ENCODE measurements at places on chromosomes 7 and 10. TPM values are rescaled to one million over a fixed set of nuclear protein-coding genes. Genes with fewer than 3 reads are reported as not detected.
A peak's percentile ranks its signal among the peaks of the same experiment; 100 is the strongest.

The AUTS2 gene
- 18.9 TPM for total RNA-seq

The CDK1 gene
- total RNA-seq = 127 TPM

The STEAP1 gene
- not detected for total RNA-seq

The SUGCT gene
- total RNA-seq = not detected

The JCAD gene
- not detected for total RNA-seq

The HYAL4 gene
- 0.10 TPM for total RNA-seq

The DRGX gene
- not detected for total RNA-seq

GRCh38 chr10:129694691-129695243 is 227.7 kb downstream of the MGMT start:
- H3K36me3 ChIP-seq = no peaks in the 10 kb centered on the region
- no peaks in the 10 kb centered on the region for H3K4me1 ChIP-seq
- H3K4me3 ChIP-seq = no peak overlapping the region
- no peaks in the 10 kb centered on the region for H3K27me3 ChIP-seq
- DNase-seq = no peak

DNA sequence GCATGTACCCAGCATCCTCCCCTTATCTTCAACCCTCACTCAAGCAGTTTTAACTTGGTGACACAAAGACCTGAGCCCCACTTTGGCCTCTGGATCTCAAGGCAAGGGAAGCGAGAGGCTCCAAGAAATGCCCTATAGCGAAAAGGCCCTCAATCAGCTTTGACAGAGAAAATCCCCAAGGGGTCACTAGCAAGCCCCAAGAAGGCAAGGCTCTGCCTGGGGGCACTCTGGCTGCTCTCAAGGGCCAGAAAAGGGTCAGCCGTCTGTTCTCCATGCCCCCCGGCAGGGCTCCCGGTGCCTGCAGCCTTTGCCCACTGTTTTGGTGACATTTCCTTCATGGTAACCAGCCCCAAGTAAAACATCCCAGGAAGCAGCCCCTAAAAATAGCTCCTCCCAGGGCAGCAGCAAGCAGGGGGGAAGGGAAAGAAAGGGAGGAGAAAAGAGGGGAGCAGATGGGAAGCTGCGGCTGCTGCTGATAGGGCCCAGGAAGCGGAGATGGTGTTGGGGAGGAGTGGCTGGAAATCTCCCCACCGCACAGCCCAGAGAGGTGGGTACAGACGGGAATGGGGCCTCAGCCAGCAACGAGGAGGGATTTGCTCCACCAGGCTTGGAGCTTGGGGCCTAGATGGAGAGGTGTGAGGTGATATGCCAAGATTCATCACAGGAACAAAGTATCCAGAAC is 7.1 kb downstream of the CAMK2G start:
- no peaks in the 10 kb centered on the region for H3K27me3 ChIP-seq
- H3K27ac ChIP-seq = peak overlapping the region; percentile 96
- no peak for DNase-seq
- peaks cover 93% of the 10 kb centered on the region for H3K4me1 ChIP-seq
- no peak overlapping the region for H3K4me3 ChIP-seq

DNA sequence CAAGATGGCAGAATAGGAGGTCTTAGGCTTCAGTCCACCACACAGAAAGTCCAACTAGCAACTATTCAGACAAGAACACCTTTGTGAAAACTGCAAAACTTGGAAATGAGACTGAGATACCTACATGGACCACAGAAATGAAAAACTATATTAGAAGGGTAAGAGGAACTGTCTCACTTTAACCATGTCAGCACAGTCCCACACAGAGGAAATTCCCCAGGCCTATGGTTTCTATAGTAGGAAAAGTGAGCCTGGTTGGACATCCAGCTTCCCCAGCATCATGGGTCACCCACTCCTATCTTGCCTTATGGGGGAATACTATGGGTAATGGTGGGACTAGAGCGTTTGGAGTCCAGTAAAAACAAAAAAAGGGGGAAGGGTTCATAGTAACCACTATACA is 38.8 kb upstream of the CDK6 start:
- no peak for DNase-seq
- H3K4me3 ChIP-seq = no peak overlapping the region
- peaks cover 5% of the 10 kb centered on the region for H3K36me3 ChIP-seq
- peaks cover 24% of the 10 kb centered on the region for H3K4me1 ChIP-seq
- no peak overlapping the region for H3K27ac ChIP-seq

- H3K27ac ChIP-seq = peak overlapping the region; percentile 90
- DNase-seq = peak; percentile 29
- peak overlapping the region; percentile 90 for H3K4me3 ChIP-seq
- peaks cover 40% of the 10 kb centered on the region for H3K4me1 ChIP-seq
- no peaks in the 10 kb centered on the region for H3K27me3 ChIP-seq
Observed at GRCh38 chr10:134247-135131, 766 bp upstream of the ZMYND11 start.

- H3K36me3 ChIP-seq = peaks cover 15% of the 10 kb centered on the region
- no peaks in the 10 kb centered on the region for H3K27me3 ChIP-seq
- no peak overlapping the region for H3K4me3 ChIP-seq
- H3K27ac ChIP-seq = no peak overlapping the region
- H3K4me1 ChIP-seq = peaks cover 42% of the 10 kb centered on the region
- no peak for DNase-seq
Observed at GRCh38 chr10:102453502-102453901, 2.2 kb upstream of the C10orf95 start.

GRCh38 chr10:88505680-88506215 is 77.4 kb downstream of the RNLS start:
- H3K36me3 ChIP-seq = no peaks in the 10 kb centered on the region
- DNase-seq = no peak
- H3K27me3 ChIP-seq = peaks cover 10% of the 10 kb centered on the region
- no peaks in the 10 kb centered on the region for H3K4me1 ChIP-seq
- H3K27ac ChIP-seq = no peak overlapping the region

GRCh38 chr7:128830231-128831177 is at the start of gene FLNC:
TSS of gene FLNC (plus strand) at chr7:128830406. CDS start at chr7:128830638, 232 bp downstream.
- H3K27me3 ChIP-seq = peaks cover 37% of the 10 kb centered on the region
- H3K4me3 ChIP-seq = peak within 1 kb of the TSS; percentile 34
- DNase-seq = peak; percentile 32
- no peaks in the 10 kb centered on the region for H3K36me3 ChIP-seq
- H3K27ac ChIP-seq = no peak within 1 kb of the TSS

DNA sequence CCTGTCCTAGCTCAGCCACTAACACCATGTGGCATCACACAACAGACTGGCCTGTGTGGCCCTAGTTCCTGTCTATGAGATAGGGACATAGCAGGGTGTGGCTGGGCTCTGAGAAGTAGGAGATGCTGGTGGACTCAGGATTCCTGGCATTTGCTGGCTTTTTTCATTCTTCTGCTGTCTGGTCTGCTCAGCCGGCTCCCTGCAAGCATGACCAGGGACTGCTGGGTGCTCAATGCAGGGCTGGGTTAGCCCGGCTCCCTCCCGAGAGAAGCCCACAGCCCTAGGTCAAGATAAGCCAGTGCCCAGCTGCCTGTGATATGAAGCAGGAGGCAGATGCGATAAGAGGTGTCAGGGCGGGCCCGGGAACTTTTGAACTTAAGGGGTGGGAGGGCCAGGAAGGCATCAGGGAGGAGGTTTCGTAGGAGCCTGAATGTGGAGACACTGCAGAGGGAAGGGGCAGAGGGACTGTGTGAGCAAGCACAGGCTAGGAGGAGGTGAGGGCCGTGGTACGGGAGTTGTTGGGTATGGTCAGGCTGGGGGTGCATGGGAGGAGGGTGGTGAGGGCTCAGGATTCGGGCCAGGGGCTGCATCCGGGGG is 3.5 kb downstream of the AQP1 start:
- no peak for DNase-seq
- H3K4me1 ChIP-seq = no peaks in the 10 kb centered on the region
- H3K4me3 ChIP-seq = no peak overlapping the region
- H3K27ac ChIP-seq = no peak overlapping the region

- no peaks in the 10 kb centered on the region for H3K27me3 ChIP-seq
- no peak for DNase-seq
- H3K4me1 ChIP-seq = no peaks in the 10 kb centered on the region
Observed at GRCh38 chr10:71045936-71046335, 157.6 kb upstream of the PCBD1 start.

DNA sequence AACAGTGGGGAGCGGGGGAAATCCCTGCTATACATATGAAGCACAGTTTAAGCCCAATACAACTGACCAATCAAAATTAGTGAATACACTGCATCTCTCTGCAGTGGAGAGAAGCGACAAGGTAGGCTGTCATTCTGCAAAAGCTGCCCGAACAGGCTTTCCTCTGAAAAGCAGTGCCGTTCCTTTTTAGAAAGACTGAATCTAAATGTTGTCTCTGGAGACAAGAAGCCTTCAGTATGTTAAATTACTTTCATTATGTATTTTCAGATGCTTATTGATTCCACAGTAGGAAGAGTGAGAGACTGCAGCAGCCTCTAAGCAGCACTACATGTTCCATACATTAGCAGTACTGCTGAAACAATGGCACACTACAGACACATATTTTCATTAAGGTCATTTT is at the start of gene GPR22:
Gene GPR22, plus strand, starts transcription at position 129 of the 400 bp plus-strand sequence. CDS start 4,004 bp downstream, outside the sequence.
- no peaks in the 10 kb centered on the region for H3K36me3 ChIP-seq
- H3K4me3 ChIP-seq = no peak within 1 kb of the TSS
- H3K27ac ChIP-seq = no peak within 1 kb of the TSS
- DNase-seq = no peak
- H3K4me1 ChIP-seq = no peaks in the 10 kb centered on the region
- no peaks in the 10 kb centered on the region for H3K27me3 ChIP-seq

GRCh38 chr10:78366663-78367411 is 333.2 kb downstream of the RPS24 start:
- no peak overlapping the region for H3K27ac ChIP-seq
- H3K4me1 ChIP-seq = peaks cover 14% of the 10 kb centered on the region
- H3K4me3 ChIP-seq = no peak overlapping the region
- no peak for DNase-seq
